ENCODE measurements at places on chromosomes 2 and 18.

- DNase-seq, result no peak
Measured at GRCh38 chr2:222884114-222884771, 23.4 kb downstream of the ACSL3 start.

GRCh38 chr2:172865422-172865821 lies 129.8 kb downstream of the RAPGEF4 start:
- no peak for DNase-seq

DNA sequence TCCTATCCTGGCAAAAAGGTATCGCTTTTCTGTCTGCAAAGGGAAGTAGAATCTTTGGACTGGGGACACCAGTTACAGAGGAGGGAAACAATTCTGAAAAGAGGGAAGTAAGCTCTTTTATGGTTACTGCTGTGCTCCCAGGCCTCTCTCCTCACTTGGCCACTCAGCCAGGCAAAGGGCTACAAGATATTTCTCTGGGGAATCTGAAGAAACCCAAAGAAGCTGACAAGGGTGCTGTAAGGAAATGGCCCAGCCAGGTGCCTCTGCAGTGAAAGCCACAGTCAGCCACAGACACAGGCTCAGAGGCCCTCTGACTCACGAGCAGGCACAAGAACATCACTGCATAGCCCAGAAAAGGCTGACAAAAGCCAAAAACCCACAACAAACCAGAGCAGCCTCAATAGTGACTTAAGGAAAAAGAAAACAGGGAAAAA lies 5.8 kb downstream of the HDLBP start:
- DNase-seq, result peak; percentile 11

GRCh38 chr2:45024097-45024496 lies 14.8 kb upstream of the SIX2 start:
- DNase-seq, result no peak

- DNase-seq, result no peak
Measured at GRCh38 chr2:118835746-118836410, 11.6 kb downstream of the EN1 start.

DNA sequence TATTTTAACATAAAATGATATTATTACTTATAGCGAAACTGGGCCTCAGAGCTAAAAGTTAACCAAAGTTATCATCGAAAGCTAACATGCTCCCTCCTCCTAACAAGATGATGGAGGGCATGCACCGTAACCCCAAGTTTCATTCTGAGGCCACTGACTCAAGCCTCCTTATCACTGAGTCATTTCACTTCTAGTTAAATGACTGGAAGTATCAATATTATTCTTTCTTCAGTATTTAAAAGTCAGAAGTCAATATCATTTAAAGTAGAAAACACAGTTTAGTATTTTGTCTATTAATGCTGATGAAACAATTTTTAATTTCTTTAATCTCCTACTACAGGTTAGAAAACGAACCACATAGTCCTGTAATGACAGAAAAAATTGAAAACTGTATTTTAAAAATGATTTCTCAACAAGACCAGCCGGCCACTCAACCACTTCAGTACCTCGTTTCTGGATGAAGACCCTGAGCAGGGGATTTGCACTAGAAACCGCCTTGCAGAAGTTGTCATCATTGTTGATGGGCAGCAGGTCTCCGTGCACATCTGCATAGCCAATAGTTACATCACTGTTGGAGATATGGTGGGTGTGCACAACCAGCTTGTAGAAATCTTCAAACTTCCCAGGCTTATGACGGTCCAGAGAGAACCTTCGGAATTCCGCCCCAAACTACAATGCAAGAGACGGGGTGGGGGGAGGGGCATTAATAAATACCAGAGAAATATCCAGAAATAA lies 44.9 kb downstream of the PARD6G start:
- no peak for DNase-seq

GRCh38 chr2:73257021-73257420 lies 22.9 kb downstream of the CCT7 start:
- DNase-seq, result no peak

GRCh38 chr18:58446391-58447060 lies 182.4 kb downstream of the ALPK2 start:
- no peak for DNase-seq

- no peak for DNase-seq
Measured at GRCh38 chr18:37355772-37356171, 209.8 kb downstream of the CELF4 start.

GRCh38 chr2:236988690-236989624 lies 96.7 kb upstream of the COPS8 start:
- no peak for DNase-seq

DNA sequence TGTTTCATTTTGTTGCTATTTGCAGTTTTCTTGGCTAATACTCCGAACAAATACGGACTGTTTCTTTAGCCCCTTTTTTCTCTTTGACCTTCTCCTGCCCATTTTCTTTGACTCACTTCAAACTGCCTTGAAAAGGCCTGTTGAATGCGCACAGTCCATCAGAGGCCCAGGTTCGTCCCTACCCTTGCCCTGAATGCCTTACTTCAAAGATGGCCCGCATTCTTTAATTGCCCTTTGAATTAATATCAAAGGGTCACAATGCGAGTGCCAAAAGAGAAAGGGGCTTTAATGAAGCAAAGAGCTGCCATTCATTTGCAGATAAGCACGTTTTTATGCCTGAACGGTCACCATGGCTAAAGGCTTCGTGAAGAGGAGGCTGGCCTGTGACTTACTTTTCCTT lies 29.7 kb downstream of the PAX3 start:
- no peak for DNase-seq

DNA sequence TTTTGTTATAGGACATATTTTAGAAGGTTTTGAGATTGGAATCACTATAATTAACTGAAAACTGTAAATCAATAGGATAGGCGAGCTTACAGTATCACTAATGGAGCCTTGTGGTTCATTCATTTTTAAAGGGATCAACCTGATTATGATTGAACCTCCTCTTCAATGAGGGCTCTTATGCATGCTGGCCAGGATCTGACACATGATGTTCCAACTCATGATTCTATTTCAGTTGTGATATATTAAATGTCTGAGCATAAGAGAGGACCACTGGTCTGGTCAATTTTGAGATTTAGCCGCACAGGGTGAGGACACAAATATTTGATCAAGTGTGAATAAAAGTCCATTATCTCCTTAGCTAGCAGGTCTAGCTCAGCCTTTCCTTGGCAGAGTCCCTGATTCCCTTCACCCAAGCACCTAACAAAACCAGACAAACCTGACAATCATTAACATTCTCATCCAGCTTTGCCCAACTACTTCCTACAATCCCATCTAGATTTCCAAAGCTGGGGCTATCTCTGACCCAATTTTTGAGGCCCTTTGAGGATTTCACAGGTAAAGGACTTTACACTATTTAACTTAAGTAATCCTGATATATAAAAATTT lies 6.9 kb upstream of the MAP4K4 start:
- no peak for DNase-seq

- DNase-seq, result no peak
Measured at GRCh38 chr18:10732990-10733389, 207.2 kb downstream of the NAPG start.

GRCh38 chr18:9719421-9719981 lies 11.4 kb downstream of the RAB31 start:
- DNase-seq, result no peak

- DNase-seq, result no peak
Measured at GRCh38 chr2:212314680-212315079, 223.9 kb downstream of the ERBB4 start.

DNA sequence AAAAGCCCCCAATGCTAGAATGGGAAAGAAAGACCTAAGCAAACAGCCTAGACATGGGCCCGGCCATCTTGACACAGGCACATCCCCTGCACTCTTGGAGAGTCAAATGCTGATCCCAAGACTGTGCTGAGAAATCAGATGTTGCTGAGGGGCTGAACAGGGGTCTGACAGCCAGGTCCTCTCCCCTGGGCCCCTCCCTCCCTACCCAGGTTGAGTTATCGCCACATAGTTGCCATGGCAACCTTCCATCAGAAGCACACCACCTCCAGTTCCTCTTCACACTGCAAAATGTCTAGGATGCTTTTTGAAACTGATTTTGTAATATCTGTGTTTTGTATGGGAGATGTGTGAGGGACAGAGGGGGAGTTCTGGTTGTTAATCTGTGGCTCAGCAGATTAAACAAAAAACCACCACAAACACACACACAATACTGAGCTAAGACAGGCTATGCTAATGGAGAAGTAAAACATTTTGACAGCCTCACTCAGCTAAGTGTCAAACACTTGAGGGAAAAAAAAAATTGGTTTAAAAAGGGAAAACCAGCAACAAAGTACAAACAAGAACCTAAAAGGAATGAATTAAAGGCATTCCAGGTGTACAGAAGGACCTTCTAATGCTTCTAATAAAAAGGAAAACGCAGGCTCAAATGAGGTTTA lies 88.2 kb downstream of the TMEM163 start:
- DNase-seq, result no peak

GRCh38 chr2:56018267-56018666 lies 94.7 kb upstream of the EFEMP1 start:
- no peak for DNase-seq

DNA sequence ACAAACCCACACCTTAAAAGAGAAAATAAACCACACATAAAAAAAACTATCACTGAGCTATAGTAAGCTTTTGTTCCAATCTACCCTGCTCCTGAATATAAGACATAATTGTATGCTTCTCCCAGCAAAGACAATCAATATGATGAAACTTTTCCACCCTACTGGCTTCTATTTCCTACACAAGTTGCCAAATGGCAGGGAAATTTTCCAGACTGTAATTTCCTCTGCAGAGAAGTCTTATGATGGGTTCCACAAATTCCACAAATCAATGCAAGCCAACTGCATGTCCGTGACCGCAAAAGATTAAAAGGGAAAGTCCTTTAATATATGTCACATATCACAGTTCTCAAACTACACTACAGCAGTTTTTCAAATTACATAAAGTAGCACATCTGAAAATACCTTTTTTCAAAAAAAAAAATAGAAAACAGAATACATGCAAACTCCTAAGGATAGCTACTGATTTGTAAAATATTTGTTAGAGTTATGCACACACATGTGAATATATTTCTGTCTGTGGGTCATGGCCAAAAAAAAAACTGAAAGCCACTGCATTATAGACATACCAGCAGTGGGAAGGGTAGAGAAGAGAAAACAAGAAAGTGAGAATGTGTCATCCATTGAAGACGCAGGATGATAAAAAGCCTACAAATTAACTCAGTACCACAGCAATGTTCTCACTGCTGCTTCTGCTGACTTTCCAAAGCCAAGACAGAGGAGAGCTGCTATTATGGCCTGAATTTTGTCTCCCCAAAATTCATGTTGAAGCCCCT lies 61.4 kb downstream of the RPL31 start:
- no peak for DNase-seq

DNA sequence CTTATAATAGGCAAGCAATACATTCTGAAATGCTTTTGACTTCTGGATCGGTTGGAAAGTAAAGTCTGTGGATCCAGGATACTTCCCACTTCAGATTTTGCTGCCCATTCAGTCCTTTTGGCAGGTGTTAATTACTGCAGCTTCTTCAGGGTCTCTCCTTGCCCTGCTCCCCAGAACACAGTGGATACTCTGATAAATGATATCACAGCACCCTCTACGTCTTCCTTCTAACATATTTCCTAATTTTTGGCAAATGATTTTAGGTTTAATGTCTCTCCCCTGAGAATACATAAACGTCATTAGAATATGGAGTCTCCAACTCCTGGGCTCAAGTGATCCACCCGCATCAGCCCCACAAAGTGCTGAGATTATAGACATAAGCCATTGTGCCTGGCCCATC lies 249.8 kb downstream of the NYAP2 start:
- no peak for DNase-seq

- DNase-seq, result no peak
Measured at GRCh38 chr2:69450735-69451416, 13.6 kb upstream of the NFU1 start.

DNA sequence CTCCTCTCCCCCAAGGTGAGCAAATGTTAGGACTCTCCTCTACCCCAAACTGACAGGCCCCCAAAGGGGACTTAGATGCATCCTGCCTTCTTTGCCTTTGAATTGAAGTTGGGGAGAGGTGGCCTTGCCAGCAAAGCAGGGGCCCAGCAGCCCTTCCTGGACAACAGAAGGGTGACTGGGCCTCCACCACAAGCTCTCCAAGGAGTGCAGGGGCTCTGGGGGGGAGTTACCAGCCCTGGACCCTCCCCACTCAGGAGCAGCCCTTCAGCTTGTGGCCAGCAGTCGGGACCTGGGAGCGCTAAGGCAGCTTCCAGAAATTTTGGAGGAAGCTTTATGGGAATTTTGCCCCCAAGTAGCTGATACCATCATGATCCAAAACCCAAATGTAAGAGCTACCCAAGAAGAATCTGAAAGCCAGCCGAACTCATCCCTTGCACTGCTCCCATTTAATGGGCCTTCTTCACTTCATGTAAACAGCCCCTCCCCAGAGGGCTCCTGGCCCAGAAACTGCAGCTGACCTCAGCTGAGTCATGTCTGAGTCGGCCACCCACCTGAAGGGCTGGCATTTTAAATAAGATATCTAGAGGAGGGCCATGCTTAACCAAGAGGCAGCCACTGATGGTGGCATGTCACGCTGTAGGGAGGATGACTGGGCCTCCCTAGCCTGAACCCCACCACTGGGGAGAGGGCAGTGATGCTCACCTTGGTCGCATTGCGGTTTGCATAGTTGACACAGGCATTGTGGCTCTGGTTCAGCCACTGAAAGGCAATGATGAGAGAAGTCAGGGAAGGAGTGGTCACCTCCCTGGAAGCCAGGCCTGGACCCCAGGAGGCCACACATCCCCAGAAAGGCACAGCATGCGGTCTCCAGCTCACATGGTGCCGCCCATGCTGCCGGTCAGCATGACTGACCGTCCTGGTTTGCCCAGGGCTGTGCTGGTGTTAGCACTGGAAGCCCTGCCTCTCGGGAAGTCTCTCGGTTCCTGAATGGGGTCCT lies 71.5 kb downstream of the SFXN5 start:
- DNase-seq, result no peak

DNA sequence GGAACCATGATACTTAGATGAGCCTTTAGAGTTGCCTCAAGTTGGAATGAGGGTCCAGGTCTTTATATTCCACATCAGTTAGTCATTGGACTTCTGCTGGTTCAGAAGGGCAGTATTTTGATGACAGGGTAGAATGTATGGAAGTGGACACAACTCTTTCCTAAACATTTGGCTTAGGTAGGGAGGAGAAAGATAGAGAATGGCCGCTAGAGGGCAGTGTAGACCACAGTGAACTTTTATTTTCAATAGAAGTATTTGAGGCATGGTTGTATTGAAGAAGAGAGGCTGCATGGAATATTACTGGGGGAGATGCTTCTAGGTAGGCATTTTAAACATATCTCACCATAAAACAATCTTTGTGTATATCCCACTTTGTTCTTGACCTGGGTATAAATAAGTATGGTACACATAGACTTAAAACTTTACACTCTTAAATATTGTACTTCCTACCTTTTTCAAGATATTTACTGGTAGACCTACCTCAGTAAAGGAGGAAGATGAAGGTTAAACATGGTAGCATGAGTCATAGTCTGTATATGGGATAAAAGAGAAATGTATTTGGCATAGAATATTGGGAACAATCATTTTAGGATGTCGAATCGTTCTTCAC lies 497.6 kb upstream of the FAM98A start:
- DNase-seq, result peak; percentile 80
